Tibial nerve (tissue), 4 donors: ENCODE measurements at places on chromosomes 12 and 14.

- no peak for DNase-seq
Observed at GRCh38 chr14:55800156-55800785, 220.3 kb downstream of the KTN1 start.

- DNase-seq, result no peak
Observed at GRCh38 chr12:120917748-120918147, 13.6 kb upstream of the SPPL3 start.

DNA sequence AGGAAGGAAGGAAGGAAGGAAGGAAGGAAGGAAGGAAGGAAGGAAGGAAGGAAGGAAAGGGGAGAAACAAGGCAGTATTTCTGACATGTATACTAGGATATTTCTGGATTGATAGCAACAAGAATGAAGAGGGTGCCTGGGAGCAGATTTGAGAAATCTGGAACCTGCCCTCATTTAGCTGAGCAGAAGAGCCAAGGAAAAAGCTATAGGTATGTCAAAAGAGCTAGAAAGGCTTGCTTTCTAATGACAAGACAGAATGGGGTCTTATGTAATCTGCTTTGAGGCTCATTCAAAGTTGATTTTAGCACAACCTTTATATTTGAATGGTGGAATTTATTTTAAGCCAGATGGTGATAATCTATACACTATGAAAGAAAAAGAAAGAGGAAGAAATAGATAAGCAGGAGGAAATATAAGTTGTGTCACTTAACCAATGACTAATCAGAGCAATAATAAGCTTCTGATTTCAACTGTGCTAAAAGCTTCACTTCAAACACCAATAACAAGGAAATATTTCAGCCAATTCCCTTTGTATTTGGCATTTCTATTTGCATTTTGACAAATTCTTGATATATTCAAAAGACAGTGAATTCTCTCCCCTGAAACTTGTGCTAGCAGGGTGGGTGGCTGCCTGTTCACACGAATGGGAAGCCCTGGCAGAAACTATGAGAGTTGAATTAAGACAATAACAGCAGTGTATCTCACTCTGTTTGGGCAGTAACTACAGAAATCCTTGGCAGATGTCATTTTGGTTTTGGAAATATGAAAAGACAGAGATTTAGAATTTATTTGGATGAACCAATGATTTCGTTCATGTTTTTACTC lies 76.3 kb upstream of the FLRT2 start:
- no peak for DNase-seq

- no peak for DNase-seq
Observed at GRCh38 chr12:103642240-103642864, 55.3 kb downstream of the STAB2 start.

DNA sequence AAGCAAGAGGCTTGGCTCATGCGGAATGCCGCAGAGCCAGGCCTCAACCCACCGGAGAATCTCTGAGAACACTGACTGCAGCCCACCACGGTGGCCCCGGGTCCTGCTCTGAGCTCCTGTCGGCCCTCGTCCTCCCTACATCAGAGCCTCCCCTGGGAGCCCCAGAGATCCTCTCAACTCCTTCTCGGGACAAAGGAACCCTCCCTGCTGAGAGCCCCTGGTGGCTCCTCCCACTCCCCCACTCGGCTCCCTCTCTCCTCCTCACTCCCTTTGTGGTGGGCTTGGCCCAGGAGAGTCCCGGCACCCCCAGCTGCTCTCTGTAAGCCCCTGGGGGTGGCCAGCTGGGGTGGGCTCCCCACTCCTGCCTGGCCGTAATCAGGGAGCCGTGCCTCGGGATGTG lies 11.1 kb upstream of the INF2 start:
- no peak for DNase-seq

- no peak for DNase-seq
Observed at GRCh38 chr14:79293482-79294177, 917.7 kb downstream of the DIO2 start.

DNA sequence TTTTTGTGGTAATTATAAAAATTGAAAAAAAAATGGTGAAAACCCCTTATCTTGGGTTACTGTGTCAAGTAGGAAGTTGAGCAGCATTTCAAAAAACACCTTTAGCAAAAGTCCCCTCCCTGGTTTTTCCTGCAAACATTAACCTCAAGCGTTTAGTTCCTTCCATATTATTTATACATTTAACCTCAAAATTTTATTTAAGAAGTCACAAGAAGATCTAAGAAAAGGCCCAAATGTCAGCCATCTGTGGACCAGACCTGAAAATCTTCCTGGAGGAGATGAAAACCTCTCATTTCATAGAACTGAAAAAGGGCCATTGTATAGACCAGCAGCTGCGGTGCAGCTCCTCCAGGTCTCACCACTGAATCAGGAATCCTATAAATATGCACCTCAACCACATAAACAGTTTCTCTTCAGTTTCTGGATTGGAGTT lies 40.4 kb upstream of the BTG1 start:
- DNase-seq, result no peak

DNA sequence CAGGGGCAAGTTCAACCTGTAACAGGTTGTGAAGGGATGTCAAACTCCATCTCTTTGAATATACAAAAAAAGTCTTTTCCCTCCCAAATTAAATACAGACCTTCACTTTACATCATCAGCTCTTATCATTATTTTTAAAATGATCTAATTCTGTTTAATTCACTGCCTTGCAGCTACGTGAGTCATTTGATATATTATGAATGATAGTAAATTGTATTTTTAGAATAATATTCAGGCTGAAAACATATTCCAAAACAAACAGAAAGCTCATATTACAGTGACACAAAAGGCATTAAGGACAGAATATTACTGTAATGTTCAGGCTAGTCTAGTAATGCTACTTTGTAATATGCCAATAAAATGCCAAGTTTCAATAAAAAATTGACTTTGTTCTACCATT lies 53.3 kb downstream of the BCAT1 start:
- no peak for DNase-seq

GRCh38 chr12:12229556-12230092 lies 37.2 kb downstream of the LRP6 start:
- DNase-seq, result no peak

GRCh38 chr12:100399095-100399494 lies 42.2 kb downstream of the SLC17A8 start:
- DNase-seq, result no peak

- no peak for DNase-seq
Observed at GRCh38 chr12:95181103-95181502, 36.2 kb downstream of the FGD6 start.

GRCh38 chr12:81365284-81365683 lies 287.4 kb downstream of the ACSS3 start:
- no peak for DNase-seq

- DNase-seq, result no peak
Observed at GRCh38 chr12:102061096-102061559, 663 bp downstream of the WASHC3 start.

DNA sequence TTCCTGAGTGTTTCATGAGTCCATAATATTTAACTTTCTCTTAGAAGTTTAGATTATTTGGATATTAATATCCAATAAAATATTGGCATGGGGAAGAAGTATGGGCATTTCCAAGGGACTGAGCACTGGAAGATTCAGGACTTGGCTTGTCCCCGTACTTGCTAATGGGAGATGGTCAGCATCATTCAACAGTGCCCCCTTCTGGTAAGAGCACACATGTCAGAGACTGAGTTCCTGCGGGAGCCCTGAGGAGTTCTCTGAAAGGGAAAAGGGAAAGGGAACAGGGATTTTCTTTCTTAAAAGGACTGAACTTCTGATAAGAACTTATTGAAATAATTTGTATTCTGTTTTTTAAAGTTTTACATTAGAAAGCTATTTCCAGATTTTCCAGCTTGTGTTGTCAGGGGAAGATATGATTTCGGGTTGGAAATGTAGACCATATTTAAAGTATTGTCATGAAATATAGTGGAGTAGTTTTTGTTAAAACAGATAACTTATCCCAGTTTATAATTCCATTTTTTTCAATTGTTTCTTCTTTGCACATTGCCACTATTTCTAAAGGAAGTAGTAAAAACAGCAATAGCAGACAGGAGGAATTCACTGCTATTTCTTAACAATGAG lies 59.8 kb upstream of the C12orf71 start:
- DNase-seq, result peak; percentile 80

- no peak for DNase-seq
Observed at GRCh38 chr12:91562476-91562875, 379.9 kb upstream of the DCN start.

GRCh38 chr14:105476831-105477659 lies 2.4 kb downstream of the CRIP2 start:
- no peak for DNase-seq

GRCh38 chr12:17829813-17830212 lies 260.2 kb downstream of the RERGL start:
- no peak for DNase-seq

GRCh38 chr12:104108755-104109445 lies 29.1 kb downstream of the NFYB start:
- peak; percentile 85 for DNase-seq

- DNase-seq, result no peak
Observed at GRCh38 chr12:67068761-67069450, 200.3 kb upstream of the CAND1 start.

DNA sequence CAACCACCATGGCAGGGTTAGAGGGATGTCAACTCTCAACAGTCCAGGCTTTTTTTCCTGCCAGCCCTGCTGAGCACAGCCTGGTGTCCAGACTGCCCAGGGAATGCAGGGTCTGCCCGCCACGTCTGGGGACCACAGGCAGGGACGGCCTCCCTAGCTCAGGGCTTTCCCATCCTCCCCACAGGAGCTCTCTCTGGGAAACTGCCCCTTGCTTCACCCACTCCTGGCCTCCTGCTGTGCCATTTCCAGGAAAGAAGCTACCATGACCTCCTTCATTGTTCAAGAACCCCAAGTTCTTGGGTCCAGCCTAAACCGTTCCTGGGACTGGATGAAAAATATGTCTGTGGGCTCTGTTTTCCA lies 4.8 kb downstream of the SCNN1A start:
- DNase-seq, result no peak

DNA sequence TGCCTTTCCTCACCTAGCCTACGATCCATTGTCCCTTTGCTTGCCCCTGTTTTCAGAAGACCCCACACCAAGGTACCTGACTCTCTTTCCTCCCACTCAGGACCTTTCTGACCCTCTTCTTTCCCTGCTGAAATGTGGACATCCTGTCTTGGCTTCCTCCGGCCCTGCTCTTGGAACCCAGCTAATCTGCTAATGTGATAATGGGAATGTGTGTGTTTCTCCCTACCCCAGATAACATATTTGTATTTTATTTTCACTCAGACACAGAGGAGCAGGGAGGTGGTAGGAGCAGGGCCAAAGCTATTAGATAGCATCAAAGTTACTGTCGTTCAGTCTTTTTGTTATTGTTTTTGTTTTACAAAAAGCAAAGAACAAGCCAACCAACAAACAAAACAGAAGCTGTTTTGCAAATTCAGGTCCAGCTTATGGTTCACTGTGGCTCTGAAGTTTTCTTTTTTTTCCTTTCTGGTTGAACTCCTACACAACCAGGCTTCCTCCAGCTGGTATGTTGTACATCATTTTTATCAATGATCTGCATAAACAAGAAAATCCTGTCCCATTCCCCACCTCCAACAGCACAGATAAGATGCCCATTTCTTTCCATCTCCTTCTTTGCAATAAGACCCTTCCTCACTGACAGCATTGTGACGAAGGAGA lies 137.3 kb downstream of the C12orf75 start:
- DNase-seq, result no peak

- no peak for DNase-seq
Observed at GRCh38 chr12:4202918-4203317, 70.6 kb upstream of the CCND2 start.

GRCh38 chr12:66273147-66273546 lies 29.1 kb upstream of the HELB start:
- DNase-seq, result no peak
